ENCODE measurements at places on chromosomes 5 and 9.
A peak's percentile ranks its signal among the peaks of the same experiment; 100 is the strongest.

- DNase-seq = peak; percentile 94
Measured at GRCh38 chr9:92877531-92878430, at the start of gene ZNF484. Gene ZNF484, minus strand, starts transcription at chr9:92878038. Its CDS starts 3,009 bp downstream, at chr9:92875029.

DNA sequence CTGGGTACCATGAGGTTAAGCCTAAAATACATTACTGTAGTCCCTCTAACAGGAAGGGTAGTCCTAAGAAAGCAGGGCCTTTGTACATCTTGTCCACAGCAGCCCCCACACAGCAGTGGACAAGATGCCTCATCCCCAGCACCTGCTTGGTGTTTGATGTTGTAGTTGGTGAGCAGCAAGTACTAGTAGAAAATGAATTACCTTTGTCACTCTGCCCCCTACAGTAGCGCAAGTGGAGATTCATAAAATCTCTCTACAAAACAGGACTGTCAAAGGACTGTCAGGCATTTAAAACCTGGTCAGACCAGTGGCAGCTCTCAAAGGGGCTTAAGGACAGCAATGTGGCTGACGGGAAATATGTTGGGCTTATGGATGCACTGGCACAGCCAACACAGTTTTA, 122.5 kb downstream of the TMEM174 start:
- no peak for DNase-seq

GRCh38 chr9:123387686-123388085, 31.7 kb downstream of the CRB2 start:
- DNase-seq = no peak

GRCh38 chr5:100818340-100818739, 84.7 kb downstream of the ST8SIA4 start:
- DNase-seq = no peak

DNA sequence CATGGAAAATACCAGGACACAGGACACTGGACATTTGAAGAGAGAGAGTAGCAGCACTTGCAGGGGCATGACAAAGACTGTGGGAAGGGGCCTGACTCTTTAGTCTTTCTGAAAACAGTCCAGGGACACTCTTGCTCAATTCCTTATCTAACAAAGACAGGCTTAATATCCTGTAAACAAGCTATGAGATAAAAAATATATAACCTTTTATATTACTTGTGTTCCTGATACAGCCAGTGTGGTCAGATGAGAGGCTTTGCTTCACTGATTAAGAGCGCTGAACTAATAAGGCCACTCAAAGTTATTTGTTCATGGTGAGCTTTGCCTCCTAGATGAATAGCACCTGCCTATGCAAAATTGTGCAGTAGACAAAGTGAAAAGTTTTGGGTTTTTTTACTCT, 518.7 kb downstream of the LRRC70 start:
- DNase-seq = no peak

DNA sequence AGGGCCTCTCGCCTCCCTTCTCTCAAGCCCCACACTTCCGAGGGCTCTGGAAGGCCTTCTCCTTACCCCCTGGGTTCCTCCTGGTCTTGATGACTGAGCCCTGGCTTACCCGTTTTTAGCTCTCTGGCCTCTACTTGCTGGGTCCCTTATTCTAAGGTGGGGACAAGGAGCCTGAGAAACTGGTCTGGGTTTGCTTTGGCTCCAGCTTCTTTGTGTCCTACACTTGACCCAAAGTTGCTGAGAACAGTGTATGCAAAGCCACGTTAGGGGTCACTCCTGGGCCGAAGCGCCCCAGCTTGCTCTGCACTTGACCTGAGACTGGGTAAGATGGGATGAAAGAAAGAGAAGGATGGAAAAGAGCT, 788 bp downstream of the ZNF346 start:
- no peak for DNase-seq

GRCh38 chr5:141338538-141339306, at the start of gene PCDHGA2:
Gene PCDHGA2, plus strand, starts transcription at chr5:141338760.
- DNase-seq = no peak

- DNase-seq = no peak
Measured at GRCh38 chr5:126508962-126509279, 85.7 kb downstream of the GRAMD2B start.

- DNase-seq = no peak
Measured at GRCh38 chr9:91736311-91736710, 213.7 kb downstream of the ROR2 start.

DNA sequence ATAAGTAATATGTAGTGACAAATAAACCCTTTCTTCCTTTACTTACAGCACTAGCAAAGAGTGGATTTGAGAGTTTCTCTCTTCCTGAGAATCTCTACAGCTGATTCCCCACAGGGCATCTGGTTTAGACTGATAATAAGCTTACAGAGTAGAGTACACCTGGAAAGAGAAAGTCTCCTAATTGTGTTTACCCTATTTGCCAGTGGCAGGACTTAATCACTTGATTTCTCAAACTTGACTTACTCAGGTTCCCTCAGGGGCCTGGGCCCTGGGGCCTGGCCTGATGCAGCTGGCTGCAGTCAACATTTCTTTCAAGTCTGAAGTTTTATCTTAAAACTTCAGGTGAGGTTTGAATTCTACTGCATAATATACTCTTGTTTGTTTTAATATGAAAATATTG, 38.0 kb upstream of the UBTD2 start:
- DNase-seq = no peak

GRCh38 chr5:124724357-124725039, 21.9 kb downstream of the ZNF608 start:
- no peak for DNase-seq

GRCh38 chr9:841371-842209, at the start of gene DMRT1:
Gene DMRT1, plus strand, starts transcription at chr9:841697. Its CDS starts 142 bp downstream, at chr9:841839.
- DNase-seq = no peak

- DNase-seq = no peak
Measured at GRCh38 chr5:164186550-164186949, 681.1 kb downstream of the MAT2B start.

GRCh38 chr9:68480807-68481206, 59.9 kb downstream of the TMEM252 start:
- no peak for DNase-seq

DNA sequence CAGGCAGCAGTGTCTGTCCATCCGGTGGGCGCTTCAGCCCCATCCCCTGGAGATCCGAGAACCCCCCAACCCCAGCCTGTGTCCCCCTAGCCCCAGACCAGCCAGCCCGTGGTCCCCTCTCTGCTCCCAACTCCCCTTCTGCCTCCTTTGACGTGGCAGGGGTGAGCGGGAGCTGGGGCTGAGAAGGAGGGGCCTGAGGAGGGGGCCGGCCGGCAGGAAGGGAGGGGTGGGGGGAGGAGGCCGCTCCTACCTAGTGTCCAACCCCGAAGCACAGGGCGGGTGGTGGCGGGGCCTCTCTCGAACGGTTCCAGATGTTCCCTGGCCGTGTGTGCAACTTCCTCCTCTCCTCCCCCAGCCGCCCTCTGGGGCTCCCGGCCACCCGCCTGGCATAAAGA, 31.0 kb downstream of the GOLGA2 start:
- no peak for DNase-seq

- no peak for DNase-seq
Measured at GRCh38 chr5:1555011-1555807, 31.4 kb upstream of the LPCAT1 start.

DNA sequence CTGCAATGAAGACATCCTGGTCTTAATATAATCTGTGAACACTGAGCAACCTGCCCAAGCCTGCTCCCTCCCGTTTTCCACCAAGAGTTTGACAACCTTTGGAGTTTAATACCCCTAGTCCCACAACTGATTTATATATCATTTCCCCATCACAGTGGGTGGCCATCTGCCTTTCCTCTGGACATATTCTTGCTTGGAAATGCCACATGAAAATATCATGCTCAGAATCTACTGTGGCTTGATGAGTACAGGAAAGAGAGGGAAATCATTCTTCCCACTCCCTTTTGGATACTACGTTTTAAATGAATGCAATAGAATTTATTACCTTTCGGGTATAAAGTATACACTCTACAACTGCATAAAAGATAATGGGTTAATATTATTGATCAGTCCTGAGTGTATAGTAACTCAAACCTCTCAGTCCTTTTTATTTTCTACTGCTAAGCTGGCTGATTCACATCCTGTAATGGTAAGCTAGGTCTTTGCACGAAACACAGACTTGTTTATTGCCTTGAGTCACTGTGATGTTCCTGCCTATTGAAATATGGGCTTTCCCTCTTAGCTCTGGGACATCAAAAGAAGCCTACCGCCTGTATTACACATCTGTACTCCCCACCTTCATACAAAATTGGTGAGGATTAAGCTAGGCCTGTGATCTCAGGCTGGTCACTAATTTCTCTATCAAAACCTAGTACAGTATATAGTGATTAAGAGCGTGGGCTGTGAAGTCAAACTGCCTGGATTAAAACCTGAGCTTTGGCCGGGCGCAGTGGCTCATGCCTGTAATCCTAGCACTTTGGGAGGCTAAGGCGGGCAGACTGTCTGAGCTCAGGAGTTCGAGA, 67.6 kb upstream of the NR5A1 start:
- DNase-seq = no peak

GRCh38 chr9:69421908-69422801, 97.1 kb downstream of the ENTREP1 start:
- DNase-seq = no peak

- DNase-seq = no peak
Measured at GRCh38 chr5:90916947-90917800, 358.6 kb downstream of the ADGRV1 start.

DNA sequence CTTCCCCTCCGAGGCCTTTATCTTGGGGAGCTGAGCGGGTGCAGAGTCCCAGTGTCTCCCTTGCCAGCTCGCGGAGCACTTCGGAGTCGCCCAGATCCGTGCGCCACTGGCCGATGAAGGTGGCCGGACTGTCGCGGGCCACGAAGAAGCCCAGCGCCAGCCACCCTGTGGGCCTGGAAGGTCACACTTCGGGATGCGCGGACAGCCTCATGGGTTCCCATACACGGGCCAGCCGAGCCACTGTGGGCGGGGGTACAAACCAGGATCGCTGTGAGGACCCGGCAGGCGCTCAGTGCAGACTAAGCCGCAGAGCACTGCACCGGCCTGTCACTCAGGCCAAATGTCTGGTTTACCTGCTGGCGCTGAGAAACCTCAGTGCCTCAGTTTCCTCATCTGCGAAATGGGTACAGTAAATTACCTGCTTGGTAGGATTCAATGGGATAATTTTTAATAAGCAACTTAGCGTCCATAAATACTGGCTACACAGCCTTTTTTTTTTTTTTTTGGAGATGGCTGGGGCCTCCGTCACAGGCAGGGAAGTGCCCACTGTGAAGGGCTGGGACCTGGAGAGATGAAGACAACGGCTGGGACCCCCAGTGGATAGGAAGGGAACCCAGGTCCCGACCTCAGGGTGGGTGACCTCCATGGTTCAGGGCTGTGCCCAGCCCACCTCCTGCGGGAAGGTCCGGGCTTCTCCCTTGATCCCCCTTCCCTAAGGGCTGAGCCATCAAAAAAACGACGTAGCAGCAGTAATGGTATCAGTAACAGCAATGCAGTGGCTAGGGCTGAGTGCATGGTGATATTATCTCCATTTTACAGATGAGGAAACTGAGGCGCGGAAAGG, 38.7 kb upstream of the CTSV start:
- DNase-seq = no peak

DNA sequence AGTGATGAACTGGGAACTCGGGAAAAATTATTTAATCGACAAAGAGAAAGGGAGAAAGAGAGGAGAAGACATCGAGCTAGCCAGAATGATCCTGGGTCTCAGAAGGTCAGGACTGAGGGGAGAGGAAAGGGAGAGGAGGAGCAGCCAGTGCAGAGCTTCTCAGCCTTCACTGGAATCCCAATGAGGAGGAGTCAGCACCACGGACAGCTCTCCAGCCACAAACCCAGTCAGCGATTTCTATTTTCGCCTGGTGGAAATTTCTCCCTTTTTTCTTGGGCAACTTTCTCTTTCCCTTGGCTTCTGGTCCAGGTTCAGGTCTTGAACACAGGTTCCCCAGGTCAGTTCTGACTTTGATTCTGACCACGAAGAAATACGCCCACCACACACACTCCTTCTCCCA, 1.6 kb upstream of the BRINP1 start:
- no peak for DNase-seq

GRCh38 chr9:134215420-134215698, 51.0 kb upstream of the RNU6ATAC start:
- no peak for DNase-seq

DNA sequence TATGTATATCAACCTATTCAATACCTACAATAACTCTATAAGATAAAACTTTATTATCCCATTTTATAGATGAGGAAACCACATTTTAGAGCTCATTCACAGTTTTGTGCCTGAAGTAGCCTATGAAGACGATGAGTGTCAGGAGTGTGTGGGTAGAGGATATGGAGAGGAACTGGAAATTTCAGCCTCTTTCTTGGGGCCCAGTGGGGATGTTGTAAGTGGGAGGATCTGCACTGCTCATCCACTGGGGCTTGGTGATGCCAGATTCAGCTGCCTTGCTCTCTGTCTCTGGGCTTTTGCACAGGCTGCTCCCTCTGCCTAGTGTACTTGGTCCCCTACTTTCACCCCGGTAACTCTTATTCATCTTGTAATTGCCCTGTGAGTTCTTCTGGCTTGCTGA, 194.7 kb downstream of the SREK1 start:
- no peak for DNase-seq

DNA sequence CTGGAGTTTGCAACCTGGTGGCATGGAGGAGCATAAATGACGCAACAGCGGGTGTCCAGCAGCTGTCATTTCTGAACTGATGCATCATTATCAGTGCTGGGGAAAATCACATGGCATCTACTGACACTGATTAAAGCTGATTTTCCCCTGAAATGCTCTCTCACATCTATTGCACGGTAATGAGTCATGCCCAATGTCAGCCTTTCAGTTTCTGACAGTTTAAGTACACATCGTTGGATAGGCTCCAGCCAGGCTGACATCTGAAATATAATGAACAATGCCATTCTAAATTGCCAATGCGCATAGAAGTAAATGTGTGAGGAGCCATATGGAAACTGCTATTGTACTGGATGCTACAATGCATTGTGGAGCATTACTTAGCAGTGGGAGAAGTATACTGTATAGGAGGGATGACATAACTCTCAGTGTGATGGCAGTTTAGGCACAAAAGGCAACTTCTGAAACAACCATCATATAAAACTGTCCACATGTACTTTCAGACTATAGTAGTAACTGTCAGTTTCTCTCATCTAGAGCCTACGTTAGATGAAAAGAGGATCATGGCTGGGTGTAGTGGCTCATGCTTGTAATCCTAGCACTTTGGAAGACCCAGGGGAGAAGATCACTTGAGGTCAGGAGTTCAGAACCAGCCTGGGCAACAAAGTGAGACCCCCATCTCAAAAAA, 389.3 kb upstream of the DMAC1 start:
- no peak for DNase-seq

DNA sequence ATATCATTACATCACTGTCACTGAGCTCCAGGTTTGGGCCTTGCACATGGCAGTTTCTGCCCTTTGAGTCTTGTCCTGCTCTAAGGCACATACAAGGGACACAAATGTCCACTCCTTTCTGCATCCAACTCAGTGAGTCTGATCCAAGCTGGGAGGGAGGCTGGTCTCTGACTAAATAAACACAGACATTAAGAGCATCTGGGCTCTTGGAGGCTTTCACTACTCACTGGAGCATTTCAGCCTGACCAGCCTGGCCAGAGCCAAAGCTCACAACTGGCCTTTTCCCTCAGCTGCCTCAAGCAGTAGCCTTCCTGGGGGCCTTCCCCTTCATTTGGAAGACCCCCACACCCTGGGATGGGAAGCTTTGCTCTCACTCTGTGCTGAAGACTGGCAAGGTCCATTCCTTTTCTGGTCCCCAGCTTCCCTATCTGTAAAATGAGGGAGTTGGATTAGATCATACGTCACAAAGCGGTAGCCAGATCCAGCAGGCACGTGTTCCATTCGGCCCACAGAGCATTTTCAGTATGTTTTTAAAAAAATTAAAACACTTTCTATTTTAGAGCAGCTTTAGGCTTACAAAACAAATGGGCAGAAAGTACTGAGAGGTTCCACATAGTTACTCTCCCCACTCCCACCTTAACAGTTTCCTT, 58.6 kb upstream of the XPA start:
- no peak for DNase-seq
